ENCODE measurements at places on chromosomes 2 and 18.

DNA sequence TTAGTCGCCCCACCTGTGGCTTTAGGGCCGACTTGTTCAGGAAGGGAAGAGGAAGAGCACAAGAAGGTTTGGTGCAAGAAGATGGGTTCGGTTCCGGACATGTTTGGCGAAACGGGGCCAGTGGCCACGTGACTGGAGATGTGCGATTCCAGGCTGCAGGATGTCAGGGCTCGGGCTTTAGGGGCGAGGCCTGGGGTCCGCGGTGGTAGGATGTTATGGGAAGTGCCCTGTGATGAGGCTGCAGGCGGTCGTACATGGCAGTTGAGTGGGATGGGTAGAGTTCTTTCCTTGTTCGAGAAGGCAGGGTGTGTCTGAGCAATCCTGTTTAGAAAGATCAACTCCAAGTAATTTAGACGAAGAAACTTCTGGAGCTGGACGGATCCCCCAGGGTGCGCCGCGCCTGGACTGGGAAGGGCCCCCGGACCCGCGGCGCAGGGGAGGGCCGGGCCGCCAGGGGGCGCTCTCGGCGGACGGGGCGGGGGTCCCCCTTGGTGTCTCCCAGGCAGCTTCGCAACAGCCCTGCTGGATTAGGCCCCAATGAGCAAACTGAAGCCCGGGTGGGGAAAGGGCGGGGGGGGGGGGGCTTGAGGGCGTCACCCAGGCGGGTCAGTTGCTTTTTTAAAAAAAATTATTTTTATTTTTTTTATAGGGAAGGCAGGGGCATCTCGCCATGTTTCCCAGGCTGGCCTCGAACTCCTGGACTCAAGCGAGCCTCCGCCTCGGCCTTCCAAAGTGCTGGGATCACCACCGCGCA is 17.2 kb upstream of the SDC1 start:
- DNase-seq = peak; percentile 19

DNA sequence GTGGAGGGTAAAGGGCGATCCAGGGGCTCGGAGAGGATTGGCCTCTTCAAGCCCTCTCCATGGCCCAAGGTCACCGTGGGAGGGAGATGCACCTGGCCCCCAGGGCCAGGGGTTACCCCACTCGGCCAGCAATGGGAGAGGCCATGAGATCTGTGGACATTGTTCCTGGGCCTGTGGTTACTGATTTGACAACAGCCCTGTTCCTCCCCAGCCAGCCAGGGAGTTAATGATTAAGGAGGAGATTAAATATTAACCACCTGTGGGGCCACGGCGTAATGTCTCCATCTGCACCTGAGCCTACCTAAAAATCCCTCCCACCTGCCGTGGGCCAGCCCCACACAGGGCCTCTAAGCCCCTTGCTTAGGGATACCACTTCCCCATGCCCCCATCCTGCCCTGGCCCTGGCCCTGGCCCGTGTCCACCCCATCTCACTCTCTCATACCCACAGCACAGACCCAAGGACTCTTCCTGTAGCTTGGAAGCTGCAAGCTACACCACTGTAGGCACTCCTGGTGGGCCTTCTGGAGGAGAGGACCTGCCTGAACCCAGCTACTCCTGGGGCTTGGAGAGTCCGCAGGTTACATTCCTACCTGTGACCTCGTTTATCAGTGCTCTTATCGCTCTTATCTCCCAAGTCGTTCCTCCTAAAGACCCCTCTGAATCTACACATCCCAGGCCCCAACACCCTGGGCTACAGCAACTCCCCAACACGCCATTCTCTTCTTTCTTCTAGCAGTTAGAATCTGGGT is 32.1 kb downstream of the ZFP36L2 start:
- DNase-seq = no peak

- DNase-seq = no peak
These were observed 80.5 kb upstream of the KIF5C start for GRCh38 chr2:148794558-148794957.

DNA sequence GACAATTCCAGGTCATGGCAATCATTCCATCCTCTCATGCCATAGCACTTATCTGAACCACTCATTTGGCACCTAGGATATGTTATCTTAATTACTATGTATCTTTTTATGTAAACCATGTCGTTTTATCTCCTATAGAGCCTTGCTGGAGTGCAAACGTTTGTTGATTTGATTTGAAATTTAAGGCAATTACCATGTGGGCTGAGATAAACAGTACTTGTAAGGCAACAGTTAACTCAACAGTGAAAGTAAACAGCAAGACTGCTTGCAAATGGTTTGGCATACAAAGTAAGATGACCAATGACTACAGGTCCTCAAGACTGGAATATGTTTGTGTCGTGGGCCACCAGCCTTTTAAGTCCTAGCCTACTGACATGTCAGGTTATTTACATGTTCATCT is 133.7 kb upstream of the ZFP36L2 start:
- DNase-seq = no peak

- DNase-seq = no peak
These were observed 13.5 kb downstream of the SIX3 start for GRCh38 chr2:44954889-44955592.
